NCI-H187 (cell line): ENCODE measurements at places on chromosomes 1 and 21.

- no peak for DNase-seq
Observed at GRCh38 chr1:215863796-215864195, 296.7 kb downstream of the KCTD3 start.

DNA sequence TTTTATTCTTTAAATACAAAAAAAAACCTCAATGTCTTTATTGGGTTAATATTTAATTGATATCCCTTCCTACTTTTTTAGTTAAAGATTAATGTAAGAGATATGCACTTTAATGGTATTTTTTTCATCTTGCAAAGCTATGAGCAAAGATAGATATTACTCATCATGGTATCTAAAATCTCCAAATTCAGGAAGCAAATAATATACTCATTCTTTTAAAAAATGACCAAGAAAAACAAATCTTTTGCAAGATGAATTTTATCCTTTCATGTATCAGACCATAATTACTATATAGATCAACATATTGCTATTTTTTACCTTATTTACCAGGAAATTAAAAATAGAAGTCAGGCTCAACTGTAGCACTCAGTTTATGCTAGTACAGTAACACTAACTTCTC lies 330.4 kb downstream of the KCNT2 start:
- no peak for DNase-seq

- DNase-seq, result no peak
Observed at GRCh38 chr1:159838715-159839114, 12.0 kb downstream of the SLAMF8 start.

DNA sequence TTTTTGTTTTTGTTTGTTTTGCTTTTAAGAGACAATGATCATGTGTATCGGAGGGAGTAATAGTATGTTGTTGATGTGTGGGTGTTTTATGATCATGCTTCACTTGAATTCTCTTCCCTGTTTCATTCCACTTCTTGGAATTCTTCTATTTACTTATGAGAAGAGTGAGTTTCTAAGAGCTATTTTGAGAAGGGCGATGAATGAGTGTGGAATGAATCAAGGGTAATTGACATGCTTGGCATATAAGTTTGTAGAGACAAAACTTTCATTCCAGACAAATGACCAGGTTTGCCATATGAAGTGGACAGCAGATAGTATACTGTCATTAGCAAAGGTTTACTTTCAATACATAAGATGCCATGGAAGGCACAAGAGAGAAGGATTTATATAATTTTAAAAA lies 42.3 kb upstream of the PDC start:
- no peak for DNase-seq

GRCh38 chr1:12460911-12461621 lies 156.9 kb downstream of the DHRS3 start:
- no peak for DNase-seq
